AG09309 (cell line): ENCODE measurements at places on chromosomes 4 and X.

GRCh38 chrX:151167791-151168345 lies 8.5 kb upstream of the GPR50 start:
- DNase-seq: no peak

- DNase-seq: no peak
Observed at GRCh38 chr4:89316931-89317366, 9.3 kb upstream of the GPRIN3 start.

GRCh38 chrX:10098270-10098713 lies 58.5 kb upstream of the CLCN4 start:
- no peak for DNase-seq

GRCh38 chrX:120517936-120518335 lies 42.8 kb downstream of the CUL4B start:
- DNase-seq: peak; percentile 4

DNA sequence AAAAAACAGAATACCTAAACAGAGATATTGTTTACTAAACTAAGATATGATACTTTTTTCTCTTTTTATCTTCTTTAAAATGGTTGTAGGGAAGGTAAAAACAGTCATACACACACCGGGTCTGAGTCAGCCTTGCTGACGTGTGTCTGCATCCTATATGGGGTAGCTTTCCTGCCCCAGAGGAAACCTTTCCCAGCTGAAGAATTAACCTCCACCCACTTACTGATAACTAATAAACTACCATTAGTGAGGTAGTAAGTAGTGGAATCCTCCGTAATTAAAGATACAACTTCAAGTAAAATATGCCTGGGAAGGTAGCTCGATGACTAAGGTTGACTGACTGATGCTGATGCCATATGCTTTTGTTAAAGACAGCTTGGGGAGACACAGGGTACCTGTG lies 312.2 kb downstream of the DCTD start:
- DNase-seq: no peak

GRCh38 chrX:64229154-64229553 lies 1.3 kb downstream of the ASB12 start:
- DNase-seq: no peak

DNA sequence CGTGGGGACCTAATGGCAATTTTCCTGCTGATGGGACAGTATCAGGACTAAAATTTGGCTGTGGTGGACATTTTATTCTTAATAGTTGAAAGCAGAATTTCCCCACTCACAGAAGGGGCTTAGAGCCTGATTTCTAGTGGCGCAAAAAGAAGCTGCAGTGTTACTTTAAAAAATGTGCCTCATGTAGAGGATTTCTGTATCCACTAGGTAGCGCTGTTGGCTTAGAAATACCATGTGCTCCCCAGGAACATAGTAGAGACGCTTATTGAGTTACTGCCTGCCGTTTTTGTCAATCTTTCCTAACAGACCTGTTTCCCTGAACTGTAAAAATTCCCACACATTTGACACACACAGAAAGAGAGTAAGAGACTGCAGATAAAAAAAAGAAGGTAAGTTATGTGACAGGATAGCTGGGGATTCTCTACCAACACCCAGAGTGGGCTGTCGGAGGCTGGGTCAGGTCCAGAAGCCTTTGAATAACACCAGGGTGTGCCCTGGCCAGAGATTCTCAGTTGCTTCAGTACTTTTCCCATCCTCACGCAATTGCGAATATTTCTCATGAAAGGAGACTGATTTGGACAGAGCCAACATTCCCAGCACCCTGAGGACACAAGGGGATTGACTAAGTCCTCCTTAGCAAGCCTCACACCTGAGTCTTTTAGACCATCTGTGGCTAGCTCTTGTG lies 88.4 kb downstream of the ZXDA start:
- DNase-seq: peak; percentile 29

GRCh38 chr4:63786171-63786570 lies 623.1 kb downstream of the TECRL start:
- DNase-seq: no peak
